Posterior cingulate gyrus (tissue), 11 donors: ENCODE measurements at places on chromosomes 11 and 22.
A peak's percentile ranks its signal among the peaks of the same experiment; 100 is the strongest.

DNA sequence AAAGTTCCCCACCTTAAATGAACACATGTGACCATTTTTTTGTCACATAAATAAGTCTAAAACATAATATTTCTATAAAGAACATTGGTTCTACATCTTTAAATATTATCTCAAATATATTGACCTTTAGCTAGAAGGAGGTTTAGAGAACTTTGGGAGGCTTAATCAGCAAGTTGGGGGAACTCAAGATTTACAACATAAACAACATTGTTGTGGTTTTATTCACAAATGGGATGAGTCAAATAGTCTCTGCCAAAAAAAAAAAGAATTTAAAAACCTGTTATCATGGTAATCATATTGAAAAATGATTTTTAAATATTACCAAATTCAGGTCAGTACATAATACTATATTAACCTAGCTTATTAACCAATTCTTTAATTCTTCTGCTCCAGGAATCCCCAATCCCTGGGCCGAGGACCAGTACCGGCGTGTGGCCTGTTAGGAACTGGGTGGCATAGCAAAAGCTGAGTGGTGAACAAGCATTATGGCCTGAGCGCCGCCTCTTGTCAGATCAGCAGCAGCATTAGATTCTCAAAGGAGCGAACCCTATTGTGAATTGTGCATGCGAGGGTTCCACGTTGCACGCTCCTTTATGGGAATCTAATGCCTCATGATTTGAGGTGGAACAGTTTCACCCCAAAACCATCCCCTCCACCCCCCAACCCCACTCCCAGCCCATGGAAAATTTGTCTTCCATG, 98.2 kb downstream of the RDX start:
- DNase-seq: no peak

- no peak for DNase-seq
Measured at GRCh38 chr22:19607192-19608002, 83.2 kb upstream of the CLDN5 start.

DNA sequence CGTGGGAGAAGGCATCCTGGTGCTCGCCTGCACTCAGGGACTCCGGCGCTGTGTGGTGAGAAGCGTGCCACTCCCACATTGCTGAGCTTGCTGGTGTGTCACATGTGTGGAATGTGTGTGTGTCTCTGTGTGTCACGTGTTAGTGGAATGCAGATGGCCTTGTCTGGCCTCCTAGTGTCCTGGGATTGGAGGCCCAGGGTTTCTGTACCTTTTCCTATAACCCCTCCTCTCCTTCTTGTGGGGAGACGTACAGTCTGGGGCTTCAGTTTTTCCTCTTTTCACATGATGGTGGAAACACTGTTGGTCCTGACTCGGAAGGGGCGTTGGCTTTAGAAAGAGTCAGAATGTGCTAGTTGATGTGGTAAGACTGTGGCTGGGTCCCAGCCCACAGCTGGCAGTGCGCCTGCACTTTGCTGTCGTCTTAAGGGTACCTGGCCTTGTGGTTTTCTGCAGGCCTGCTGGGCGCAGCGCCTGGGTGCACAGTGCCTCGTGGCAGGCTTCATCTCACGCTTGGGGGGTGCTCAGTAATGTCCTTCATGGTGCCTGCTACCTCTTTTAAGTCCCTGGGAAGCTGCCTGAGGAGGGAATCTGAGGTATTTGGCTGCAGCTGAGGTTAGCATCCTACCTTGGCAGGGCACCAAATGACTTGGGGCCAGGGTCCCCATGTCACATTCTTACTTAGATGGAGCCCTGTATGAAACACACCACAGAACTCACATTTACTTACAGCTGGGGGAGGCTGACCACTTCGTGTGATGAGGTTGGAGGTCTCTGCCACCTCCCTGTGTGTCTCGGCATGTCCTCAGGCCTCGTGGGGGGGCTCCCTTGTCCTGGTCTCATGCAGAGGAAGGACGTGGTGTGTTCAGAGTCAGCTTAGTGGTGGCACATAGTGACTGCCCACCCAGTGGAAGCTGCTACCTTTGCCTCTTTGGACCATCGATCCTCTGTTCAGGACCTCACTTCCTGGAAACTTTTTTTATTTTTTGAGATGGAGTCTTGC, 61.9 kb downstream of the MED15 start:
- DNase-seq: no peak

GRCh38 chr22:23608583-23608982, 23.5 kb downstream of the DRICH1 start:
- no peak for DNase-seq

DNA sequence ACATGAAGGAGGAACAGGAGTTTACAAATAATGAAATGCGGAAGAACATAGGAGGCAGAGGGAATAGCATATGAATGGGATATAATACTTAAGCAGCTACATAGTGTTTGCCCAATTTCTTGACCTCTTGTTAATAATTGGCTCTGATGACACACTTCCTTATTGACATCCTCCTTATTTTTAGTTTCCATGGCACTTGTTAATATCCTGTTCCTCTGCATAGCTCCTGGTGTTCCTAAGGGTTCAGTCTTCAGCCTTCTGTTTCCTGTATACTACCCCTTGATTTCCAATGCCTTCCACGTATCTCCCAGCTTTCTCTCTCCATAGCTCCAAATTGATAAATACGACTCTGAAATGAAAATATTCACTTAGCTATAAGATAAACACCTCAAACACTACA, 663.8 kb upstream of the API5 start:
- DNase-seq: no peak

GRCh38 chr22:19940536-19941364, 822 bp upstream of the COMT start:
- no peak for DNase-seq

DNA sequence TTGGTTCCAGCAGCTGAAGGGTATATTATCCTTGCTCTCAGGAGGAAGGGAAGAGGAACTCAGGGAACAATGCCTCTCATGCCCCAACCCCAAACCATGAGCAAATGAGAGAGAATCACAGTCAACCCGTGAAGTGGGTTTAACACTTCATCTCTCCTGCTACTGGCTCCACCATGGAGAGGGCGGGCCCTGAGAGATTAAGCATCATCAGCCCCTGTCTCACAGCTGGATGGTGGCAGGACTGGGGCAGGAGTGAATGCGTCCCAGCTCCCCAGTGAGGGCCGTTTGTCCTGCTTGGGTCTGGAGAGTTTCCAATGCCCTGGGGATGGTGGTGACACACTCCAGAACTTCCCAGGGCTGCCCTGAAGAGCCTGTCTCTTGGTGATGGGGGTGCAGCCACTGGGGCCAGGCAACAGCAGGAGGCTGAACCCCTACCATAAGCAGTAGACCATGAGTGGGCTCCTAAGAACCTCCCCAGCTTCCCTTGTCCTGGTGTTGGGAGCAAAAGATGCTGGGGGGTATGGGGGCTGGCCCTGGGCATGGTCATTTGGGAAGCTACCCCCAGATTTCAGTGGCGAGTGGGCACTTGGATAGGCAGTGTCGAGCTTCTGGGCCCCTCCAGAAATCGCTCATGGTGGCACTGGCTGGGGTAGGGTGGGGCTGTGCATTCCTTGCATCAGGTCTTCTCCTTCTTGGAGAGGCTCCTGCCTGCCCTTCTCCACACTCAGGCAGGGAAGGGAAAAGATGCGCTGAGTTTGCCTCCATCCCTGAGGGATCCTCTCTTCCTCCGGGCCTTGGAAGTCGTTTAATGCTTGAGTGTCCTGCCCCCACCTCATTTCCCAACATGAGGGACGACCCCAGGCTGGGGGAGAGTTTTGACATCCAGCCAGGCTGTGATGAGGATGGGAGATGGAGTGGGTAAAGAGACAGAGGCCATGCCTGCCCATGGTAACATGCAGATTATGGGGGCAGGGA, 157.5 kb downstream of the ST3GAL4 start:
- DNase-seq: no peak

DNA sequence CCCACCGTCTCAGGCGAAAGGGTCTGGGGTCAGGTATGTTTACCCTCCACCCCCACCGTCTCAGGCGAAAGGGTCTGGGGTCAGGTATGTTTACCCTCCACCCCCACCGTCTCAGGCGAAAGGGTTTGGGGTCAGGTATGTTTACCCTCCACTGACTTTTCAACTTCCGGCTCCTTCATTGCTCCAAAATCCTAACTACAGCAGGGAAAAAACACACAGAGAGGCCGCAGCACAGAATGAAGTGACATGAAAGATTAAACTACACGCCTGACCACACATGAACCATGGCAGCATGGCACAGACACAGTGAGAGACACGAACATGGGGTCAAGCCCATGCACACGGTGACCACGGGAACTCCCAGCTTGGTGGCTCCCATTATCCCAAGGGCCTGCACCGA, 634.9 kb upstream of the B3GAT1 start:
- DNase-seq: no peak

- peak; percentile 62 for DNase-seq
Measured at GRCh38 chr11:117985953-117986887, at the start of gene IL10RA. IL10RA (plus strand) TSS chr11:117986394; CDS start chr11:117986468, 74 bp downstream.

DNA sequence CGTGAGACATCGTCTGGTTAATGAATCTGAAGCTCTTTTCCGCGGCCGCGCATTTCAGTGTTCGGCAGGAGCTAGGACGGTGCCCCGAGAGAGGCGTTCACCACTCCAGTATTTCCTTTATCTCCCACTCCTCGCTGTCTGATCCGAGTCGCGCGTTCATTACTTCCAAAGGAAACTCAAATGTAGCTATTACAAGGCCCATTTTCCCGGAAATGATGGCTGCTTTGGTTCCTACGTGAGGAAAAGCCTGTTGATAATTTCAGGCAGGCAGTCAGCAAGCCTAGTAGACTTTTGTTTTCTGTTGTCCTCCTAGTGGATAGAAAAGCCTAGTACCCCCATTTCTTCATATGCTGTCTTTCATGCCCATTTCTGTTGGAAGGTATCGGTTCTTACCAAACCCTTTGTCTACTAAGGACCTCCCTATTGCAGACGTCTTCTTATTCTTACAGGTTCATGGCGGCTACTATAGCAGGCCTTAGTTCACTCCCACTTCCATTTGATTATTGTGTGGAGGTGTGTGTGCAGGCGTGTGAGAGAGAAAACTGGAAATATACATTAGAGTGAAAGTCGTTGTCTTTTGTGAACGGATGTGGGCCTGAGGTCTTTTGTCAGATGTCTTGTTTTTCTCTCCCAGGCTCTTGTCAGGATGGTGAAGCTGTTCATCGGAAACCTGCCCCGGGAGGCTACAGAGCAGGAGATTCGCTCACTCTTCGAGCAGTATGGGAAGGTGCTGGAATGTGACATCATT, 737 bp downstream of the RBM4 start:
- no peak for DNase-seq

DNA sequence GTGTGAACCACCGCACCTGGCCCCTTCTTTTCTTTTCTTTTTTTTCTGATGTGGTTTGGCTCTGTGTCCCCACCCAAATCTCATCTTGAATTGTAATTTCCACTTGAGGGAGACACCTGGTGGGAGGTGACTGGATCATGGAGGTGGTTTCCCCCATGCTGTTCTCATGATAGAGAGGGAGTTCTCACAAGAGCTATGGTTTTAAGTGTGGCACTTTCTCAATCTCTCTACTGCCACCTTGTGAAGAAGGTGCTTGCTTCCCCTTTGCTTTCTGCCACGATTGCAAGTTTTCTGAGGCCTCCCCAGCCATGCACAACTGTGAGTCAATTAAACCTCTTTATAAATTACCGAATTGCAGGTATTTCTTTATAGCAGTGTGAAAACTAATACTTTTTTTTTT, 4.9 kb upstream of the TCN2 start:
- peak; percentile 8 for DNase-seq

DNA sequence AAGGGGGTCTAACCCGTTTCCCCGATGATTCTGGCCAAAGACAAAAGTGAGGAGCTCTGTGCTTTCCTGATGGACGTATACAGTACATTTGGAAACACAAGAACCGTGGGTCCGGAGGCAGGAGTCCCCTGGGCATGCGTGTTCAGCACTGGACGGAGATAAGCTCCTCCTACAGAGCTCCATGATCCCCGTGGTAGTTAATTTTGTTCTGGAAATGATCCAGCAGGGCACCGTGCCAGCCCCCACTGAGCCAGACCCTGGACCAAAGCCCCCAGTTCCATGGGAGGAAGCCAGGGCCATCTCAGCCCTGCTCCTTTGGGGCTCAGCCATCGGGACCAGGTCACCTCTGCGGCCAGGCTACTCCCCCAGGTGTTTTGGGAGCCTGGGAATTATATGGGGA, 83.3 kb downstream of the TRMU start:
- DNase-seq: no peak

DNA sequence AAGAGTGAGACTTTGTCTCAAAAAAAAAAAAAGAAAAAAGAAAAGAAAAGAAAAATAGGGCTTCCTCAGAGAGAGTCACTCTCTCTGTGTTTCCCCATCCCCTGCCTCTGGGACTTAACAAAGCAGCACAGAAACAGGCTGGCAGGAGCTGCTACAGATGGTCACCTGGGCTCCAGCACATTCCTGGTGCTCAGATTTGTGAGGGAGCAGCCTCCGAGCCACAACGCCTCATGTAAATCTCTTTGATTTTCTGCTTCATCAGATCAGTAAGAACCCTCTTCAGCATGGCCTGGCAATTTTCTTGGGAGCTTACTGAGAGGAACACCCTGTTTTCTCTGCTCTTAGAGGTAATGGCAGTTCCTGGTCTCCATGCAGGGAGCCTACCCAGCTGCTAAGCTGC, 15.2 kb upstream of the LDHA start:
- no peak for DNase-seq

GRCh38 chr22:30045901-30046715, 34.2 kb upstream of the HORMAD2 start:
- no peak for DNase-seq

DNA sequence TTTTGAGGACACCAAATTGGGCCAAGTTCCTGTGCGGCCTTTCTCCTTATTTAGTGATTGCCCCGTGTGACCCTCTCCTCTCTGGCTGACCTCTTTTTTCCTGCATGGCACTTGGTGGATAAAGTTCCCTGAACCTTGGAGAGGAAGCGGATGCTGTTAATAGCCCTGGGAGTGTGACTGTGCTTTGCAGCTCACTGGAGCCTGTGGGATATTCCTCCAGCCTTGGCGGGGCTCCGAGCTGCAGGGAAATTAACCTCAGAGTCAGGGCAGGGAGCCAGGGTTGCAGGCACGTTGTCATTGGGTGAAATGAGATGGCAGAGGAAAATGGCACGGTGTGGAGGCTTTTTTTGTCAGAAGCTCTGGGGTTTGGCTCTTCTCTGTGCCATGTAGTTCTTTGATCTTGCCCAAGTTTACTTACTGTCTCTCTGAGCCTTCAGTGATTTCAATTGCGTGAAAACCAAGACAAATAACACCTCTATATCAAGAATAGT, 965 bp downstream of the OR9Q1 start:
- no peak for DNase-seq

DNA sequence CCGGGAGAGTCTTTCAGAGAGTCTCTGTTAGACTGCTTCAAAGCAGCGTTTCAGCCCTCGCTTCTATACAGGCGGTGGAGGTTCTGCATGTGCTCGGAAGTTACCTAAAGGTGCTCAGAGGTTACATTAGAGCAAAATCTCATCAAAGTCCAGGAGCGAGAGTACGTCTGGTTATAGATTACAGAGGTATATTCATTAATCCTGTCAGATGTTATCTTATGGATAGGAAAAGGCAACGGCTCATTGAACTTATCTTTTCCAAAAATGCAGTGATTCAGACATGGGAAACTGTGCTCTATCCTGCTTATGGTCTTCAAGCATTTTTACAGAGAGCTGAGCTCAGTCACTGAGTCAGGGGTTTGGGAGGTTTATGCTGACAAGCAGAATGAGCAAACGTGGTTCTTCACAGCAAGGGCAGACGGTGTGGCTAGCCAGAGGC, 9.1 kb upstream of the ZBED5 start:
- DNase-seq: no peak
